Colonic mucosa (tissue), 4 donors: ENCODE measurements at places on chromosomes 4 and X. TPM values are rescaled to one million over a fixed set of nuclear protein-coding genes. Genes with fewer than 3 reads are reported as not detected.

LRIT3 gene
- total RNA-seq: 0.15 TPM

TRPC3 gene
- total RNA-seq: 0.15 TPM

SSX4 gene
- not detected for total RNA-seq

GRCh38 chr4:151667048-151667447 lies 93.8 kb downstream of the GATB start:
- H3K4me3 ChIP-seq: no peak overlapping the region
- no peaks in the 10 kb centered on the region for H3K27me3 ChIP-seq
- no peak overlapping the region for H3K27ac ChIP-seq
- no peaks in the 10 kb centered on the region for H3K4me1 ChIP-seq

GRCh38 chrX:136858007-136858756 lies 22.3 kb downstream of the RBMX start:
- no peak overlapping the region for H3K4me3 ChIP-seq
- H3K27me3 ChIP-seq: no peaks in the 10 kb centered on the region

- no peak overlapping the region for H3K27ac ChIP-seq
- H3K36me3 ChIP-seq: no peaks in the 10 kb centered on the region
- no peak for DNase-seq
- H3K4me1 ChIP-seq: no peaks in the 10 kb centered on the region
- no peaks in the 10 kb centered on the region for H3K27me3 ChIP-seq
- no peak overlapping the region for H3K4me3 ChIP-seq
Measured at GRCh38 chr4:55920571-55920970, 28.2 kb upstream of the CEP135 start.

- H3K4me1 ChIP-seq: no peaks in the 10 kb centered on the region
- no peak overlapping the region for H3K4me3 ChIP-seq
- no peak overlapping the region for H3K27ac ChIP-seq
- H3K27me3 ChIP-seq: no peaks in the 10 kb centered on the region
- no peaks in the 10 kb centered on the region for H3K36me3 ChIP-seq
Measured at GRCh38 chr4:39256436-39256835, 74.1 kb downstream of the WDR19 start.

- no peak overlapping the region for H3K4me3 ChIP-seq
- H3K27me3 ChIP-seq: no peaks in the 10 kb centered on the region
- no peaks in the 10 kb centered on the region for H3K4me1 ChIP-seq
- H3K27ac ChIP-seq: no peak overlapping the region
Measured at GRCh38 chr4:150368667-150369066, 213.3 kb upstream of the MAB21L2 start.

GRCh38 chr4:123984886-123985285 lies 588.3 kb downstream of the SPRY1 start:
- H3K4me1 ChIP-seq: no peaks in the 10 kb centered on the region
- no peak overlapping the region for H3K4me3 ChIP-seq
- no peak for DNase-seq

GRCh38 chr4:135434936-135435335 lies 1233.3 kb upstream of the PABPC4L start:
- H3K27ac ChIP-seq: no peak overlapping the region
- H3K4me3 ChIP-seq: no peak overlapping the region
- no peaks in the 10 kb centered on the region for H3K4me1 ChIP-seq
- no peak for DNase-seq

GRCh38 chr4:51844153-51845054 lies 1.5 kb downstream of the DCUN1D4 start:
- H3K27me3 ChIP-seq: no peaks in the 10 kb centered on the region
- peak overlapping the region; percentile 77 for H3K27ac ChIP-seq
- H3K4me3 ChIP-seq: peak overlapping the region; percentile 94
- H3K4me1 ChIP-seq: no peaks in the 10 kb centered on the region
